ENCODE measurements at places on chromosomes 1 and 21.

DNA sequence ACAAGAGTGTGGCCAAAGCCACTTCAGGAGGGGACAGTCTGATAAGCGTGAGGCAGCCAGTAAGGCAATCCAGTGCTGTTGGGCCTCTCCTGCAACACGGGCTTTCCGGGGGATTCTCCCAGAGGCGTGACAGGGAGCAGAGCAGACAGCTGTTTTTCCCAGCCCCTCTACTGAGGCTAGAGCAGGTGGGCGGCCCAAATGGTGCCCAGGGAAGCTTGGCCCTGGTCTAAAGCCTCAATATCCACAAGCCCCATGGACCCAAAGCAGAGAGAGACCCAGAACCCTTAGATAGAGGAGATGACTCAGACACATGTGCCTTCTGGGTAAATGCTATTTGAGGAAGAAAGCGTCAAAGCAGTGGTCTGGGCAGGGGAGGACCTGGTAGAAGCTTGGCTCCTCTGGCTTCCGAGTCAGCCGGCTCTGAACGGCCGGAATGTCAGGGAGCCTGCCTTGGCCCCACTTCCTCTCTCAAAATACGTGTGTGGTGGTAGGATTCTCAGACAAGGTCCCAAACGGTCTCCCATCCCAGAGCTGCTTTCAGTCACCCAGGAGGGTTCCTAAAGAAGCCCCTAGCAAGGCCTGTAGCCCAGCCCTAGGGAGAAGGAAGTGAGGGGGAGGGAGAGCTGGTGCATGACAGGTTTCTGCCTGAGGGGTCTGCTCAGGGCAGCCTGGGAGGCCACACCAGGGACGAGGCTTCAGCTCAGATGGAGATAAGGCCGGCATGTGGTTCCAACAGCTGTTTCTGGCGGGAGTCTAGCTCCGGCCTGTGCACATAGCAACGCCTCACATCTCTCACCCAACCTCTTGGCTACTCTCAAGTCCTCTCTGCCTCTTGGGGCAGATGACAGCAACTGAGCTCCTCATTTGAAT lies 28.8 kb downstream of the PIK3C2B start:
- no peak for DNase-seq

- no peak for DNase-seq
Measured at GRCh38 chr1:22489823-22490222, 38.2 kb downstream of the ZBTB40 start.

- no peak for DNase-seq
Measured at GRCh38 chr1:6635910-6636760, 11.5 kb downstream of the THAP3 start.

DNA sequence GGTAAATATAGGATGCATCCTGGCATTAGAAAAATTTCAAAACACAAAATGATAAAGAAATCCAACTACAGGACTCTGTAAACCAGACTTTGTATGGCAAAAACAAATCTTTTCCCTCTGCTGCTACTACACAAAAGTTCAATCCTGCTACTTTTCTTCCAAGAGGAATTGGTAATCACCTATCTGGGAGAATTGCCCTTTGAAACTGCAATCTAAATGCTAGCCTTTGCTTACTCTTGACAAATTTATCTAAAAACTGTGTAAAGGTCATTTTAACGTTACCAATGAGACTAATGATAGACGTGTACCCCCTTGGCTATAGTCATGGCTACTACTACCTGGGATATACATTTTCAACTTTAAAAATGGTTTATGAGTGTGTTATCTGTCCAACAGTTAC lies 837.9 kb upstream of the CXADR start:
- no peak for DNase-seq

DNA sequence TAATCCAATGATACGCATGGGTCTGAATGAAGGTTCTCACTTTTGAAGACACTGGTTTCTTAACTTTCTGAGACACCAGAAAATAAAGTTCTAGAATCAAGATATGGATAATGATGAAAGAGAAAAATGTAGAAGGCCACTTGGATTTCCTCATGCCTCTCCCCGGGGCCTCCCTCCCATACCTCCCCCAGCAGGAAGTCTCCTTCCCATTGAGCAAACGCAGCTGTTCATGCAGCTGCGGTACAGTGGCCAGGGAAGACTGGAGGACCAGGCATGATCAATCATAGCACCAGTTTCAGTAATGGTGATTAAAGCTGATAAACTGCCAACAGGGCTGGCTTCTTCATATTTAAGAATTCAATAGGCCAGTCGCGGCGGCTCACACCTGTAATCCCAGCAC lies 10.9 kb upstream of the UBR4 start:
- no peak for DNase-seq

DNA sequence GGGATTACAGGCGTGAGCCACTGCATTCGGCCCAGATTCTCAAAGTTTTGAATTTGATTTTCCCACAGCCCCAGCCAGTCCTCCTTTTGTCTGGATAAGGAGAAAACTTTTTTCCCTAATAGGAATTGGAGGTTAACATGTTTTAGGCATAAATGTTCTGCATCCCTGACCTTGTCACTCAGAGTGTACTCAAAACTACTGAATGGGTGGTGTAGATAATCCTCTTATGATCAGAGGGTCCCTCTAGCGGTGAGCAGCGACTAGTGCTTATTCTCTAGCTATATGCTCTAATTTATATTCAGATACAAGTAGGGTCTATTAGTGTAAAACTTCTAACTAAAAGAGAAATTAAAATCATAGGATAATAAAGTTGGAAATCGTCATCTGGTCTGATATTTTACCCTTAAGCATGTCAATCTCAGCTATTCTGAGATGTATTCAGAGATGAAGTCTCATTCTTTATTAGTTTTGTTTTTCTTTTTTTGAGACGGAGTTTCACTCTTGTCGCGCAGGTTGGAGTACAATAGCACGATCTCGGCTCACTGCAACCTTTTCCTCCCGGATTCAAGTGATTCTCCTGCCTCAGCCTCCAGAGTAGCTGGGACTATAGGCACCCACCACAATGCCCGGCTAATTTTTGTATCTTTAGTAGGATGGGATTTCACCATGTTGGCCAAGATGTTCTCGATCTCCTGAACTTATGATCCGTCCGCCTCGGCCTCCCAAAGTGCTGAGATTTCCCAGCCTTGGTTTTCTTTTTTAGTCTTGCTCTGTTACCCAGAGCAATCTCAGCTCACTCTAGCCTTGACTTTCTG lies 2.7 kb upstream of the PSMD4 start:
- DNase-seq, result peak; percentile 6

All from hippocampal formation (tissue), 2 donors.